ENCODE measurements at places on chromosomes 16 and 17. TPM values are rescaled to one million over a fixed set of nuclear protein-coding genes. Genes with fewer than 3 reads are reported as not detected.

DNA sequence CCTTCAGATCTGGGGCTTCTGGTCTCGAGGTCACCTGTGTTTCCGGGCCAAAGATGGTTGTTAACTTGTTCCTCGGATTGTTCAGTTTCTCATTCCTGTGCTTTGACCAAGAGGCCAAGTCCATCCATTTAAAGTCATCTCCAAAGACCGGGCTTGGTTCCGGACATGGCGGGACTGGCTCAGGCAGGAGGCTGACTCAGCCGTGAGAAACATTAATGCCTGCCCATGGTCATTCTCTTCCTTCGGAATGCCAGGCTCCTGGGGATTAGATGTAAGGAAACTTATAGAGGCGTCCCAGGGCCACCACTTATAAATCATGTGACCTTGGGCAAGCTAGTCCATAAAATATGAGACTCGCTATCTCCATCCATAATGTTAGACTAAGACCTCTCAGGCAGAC lies 13.6 kb upstream of the NKD1 start:
- no peaks in the 10 kb centered on the region for H3K36me3 ChIP-seq
- DNase-seq: peak; percentile 2
- H3K27ac ChIP-seq: no peak overlapping the region
- H3K4me3 ChIP-seq: no peak overlapping the region
- no peaks in the 10 kb centered on the region for H3K4me1 ChIP-seq

- no peak for DNase-seq
- no peak overlapping the region for H3K4me3 ChIP-seq
- no peaks in the 10 kb centered on the region for H3K27me3 ChIP-seq
- H3K36me3 ChIP-seq: no peaks in the 10 kb centered on the region
Measured at GRCh38 chr16:27052007-27052406, 14.7 kb upstream of the C16orf82 start.

- DNase-seq: no peak
- H3K4me3 ChIP-seq: no peak overlapping the region
- no peaks in the 10 kb centered on the region for H3K27me3 ChIP-seq
Measured at GRCh38 chr16:74447578-74447977, 26.3 kb upstream of the CLEC18B start.

DNA sequence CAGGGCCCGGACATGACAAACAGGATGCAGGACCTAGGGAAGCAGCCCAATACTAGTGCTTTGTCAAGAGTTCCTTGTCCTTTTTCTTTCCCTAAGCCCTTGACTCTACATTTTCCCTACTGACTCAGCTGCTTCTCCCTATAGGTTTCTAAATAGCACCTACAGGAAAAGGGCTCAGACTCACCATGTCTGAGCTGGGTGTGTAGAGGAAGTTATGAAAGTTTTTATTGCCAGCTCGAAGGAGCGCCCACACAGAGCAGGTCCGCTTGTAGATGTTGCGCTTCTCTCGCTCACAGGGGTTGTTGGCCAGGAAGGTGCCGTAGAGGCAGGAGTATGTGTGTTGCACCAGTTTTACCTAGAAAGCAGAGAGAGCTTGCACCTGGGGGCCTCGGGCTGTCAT lies 10.6 kb downstream of the MTMR4 start:
- H3K4me1 ChIP-seq: peaks cover 56% of the 10 kb centered on the region
- H3K27me3 ChIP-seq: no peaks in the 10 kb centered on the region
- no peak overlapping the region for H3K4me3 ChIP-seq
- H3K27ac ChIP-seq: peak overlapping the region; percentile 64
- DNase-seq: no peak

- peak overlapping the region; percentile 87 for H3K27ac ChIP-seq
- peaks cover 81% of the 10 kb centered on the region for H3K4me1 ChIP-seq
- H3K27me3 ChIP-seq: no peaks in the 10 kb centered on the region
- DNase-seq: no peak
Measured at GRCh38 chr16:67192781-67193361, 916 bp downstream of the E2F4 start.

DNA sequence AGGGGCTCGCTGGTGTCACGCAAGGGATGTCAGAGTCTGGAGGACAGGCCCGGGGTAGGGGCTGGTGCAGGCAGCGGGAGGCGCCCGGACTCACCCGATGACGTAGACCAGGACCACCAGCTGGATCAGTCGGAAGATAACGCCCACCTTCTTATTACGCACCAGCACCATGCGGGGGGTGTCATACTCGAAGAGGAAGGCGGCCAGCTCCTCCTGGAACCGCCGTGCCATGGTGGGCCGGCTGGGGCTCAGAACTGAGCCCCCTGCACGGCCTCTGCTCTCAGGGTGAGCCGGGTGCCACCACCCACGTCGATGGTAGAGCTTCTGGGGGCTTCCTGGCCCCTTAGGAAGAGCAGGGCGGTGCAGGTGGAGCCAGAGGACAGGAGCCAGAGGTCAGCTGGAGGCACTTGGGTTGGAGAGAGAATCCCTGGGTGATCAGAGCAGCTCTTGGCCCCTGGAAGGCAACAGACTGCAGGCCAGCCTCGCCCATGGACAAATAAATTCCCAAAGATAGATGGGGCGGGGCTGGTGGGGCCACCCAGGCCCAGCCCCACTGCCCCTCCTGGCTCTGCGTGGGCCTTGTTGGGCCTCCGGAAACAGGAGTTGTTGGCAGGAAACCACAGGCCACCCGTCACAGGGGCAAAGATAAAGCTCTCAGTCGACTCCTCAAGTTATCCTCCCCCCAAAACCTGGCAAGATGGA lies at the start of gene P2RX1:
Gene P2RX1, minus strand, starts transcription at position 471 of the 702 bp plus-strand sequence. Its CDS starts 240 bp downstream, at position 231.
- no peaks in the 10 kb centered on the region for H3K27me3 ChIP-seq
- H3K4me1 ChIP-seq: peaks cover 77% of the 10 kb centered on the region
- H3K27ac ChIP-seq: peak within 1 kb of the TSS; percentile 84
- peak; percentile 90 for DNase-seq
- H3K4me3 ChIP-seq: peak within 1 kb of the TSS; percentile 40
- H3K36me3 ChIP-seq: no peaks in the 10 kb centered on the region

DNA sequence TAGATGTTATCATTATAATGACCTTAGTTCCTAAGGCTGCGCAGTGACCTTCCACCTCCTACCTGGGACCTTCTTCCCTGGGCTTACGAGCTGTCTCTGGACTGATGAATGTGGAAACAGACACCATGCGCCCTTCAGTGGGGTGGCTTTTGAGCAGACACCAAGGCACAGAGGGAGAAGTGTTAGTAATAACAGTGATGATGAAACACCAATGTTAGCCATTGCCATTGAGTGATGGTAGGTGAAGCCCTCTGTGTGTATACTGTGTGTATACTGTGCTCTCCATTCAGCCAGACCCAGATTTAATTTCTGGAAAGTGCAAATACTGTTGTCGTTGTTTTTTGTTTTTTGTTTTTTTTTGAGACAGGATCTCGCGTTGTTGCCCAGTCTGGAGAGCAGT lies 44.5 kb downstream of the CLEC16A start:
- no peaks in the 10 kb centered on the region for H3K4me1 ChIP-seq
- no peak for DNase-seq
- no peak overlapping the region for H3K4me3 ChIP-seq
- H3K36me3 ChIP-seq: peaks cover 89% of the 10 kb centered on the region

- DNase-seq: no peak
- no peak overlapping the region for H3K4me3 ChIP-seq
- H3K27ac ChIP-seq: no peak overlapping the region
- no peaks in the 10 kb centered on the region for H3K4me1 ChIP-seq
Measured at GRCh38 chr16:58435779-58436178, 43.5 kb downstream of the GINS3 start.

GRCh38 chr16:68665501-68665900 lies 20.4 kb downstream of the CDH3 start:
- no peak overlapping the region for H3K4me3 ChIP-seq
- H3K27ac ChIP-seq: no peak overlapping the region
- no peaks in the 10 kb centered on the region for H3K4me1 ChIP-seq
- H3K27me3 ChIP-seq: no peaks in the 10 kb centered on the region

DNA sequence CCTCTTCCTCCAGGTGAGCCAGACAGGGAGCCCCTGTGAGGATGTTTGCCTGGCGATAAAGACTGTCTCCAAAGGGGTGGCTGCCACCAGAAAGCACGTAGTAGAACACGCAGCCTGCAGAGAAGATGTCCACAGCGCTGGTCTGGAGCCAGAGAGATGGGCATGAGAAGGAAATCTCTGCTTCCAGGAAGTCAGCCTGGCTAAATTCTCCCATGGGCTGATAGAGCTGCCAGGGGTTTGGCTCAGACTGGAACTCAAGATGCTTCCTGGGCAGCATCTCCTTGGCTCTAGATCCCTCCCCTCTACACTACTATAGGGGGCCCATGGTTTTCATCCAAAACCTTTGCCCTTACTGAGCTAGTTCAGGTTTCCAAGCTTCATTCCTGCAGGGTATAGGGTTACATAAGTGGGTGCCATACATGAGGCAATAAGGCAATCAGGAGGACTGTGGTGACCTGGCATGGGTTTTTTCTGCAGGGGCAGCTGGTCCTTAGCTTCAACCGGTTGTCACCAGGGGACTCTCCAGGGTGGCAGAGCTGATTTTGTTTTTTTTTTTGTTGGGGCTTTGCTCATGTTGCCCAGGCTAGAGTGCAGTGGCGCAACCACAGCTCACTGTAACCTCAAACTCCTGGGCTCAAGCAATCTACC lies 13.6 kb downstream of the PLK1 start:
- peaks cover 11% of the 10 kb centered on the region for H3K4me1 ChIP-seq
- no peaks in the 10 kb centered on the region for H3K27me3 ChIP-seq
- H3K36me3 ChIP-seq: no peaks in the 10 kb centered on the region
- no peak for DNase-seq

DNA sequence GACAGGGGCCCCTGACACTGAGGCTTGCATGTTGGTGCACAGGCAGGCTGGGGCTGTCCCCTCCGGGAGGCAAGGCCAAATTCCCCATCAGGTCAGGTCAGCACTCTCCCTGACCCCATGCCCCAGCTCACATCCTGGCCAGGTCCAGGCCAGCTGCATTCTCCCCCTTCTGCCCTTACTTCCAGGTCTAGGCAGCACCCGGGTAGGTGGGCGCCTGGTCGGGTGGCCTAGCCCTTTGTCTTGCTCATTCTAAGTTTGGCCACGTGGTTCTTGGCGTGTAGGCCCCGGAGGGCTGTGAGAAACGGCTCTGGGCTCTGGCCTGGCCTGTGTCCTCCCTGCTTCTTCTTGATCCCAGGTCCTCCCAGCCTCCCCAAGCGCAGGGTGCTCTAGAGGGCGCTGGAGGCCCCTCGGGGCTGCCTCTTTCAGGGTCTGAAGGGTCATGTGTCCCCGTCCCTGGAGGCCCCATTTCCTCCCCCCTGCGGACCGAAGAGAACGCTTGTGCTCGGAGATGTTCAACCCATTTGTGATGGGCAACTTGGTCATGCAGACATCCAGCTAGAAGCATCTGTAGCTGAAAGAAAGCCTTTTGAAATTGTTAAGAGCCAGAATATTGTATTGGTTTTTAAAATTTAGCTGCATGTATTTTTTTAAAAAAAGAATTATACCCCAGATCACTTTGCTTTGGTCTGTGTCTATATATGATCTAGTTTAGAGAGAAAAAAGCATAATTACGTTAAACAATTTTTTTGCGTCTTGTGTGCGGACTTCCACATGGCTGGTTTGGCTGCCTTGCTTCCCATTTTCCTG lies 6.7 kb downstream of the BAHCC1 start:
- no peak overlapping the region for H3K4me3 ChIP-seq
- peaks cover 93% of the 10 kb centered on the region for H3K4me1 ChIP-seq
- H3K27me3 ChIP-seq: peaks cover 92% of the 10 kb centered on the region
- H3K27ac ChIP-seq: peak overlapping the region; percentile 94
- no peaks in the 10 kb centered on the region for H3K36me3 ChIP-seq

- DNase-seq: no peak
- H3K4me1 ChIP-seq: peaks cover 9% of the 10 kb centered on the region
- no peak overlapping the region for H3K4me3 ChIP-seq
- no peak overlapping the region for H3K27ac ChIP-seq
- H3K36me3 ChIP-seq: no peaks in the 10 kb centered on the region
- no peaks in the 10 kb centered on the region for H3K27me3 ChIP-seq
Measured at GRCh38 chr16:15484662-15485061, 50.3 kb downstream of the BMERB1 start.

The COL1A1 gene
- polyA plus RNA-seq: 7.1 TPM

The SYNGR3 gene
- 1.8 TPM for polyA plus RNA-seq

The LYRM9 gene
- 20.0 TPM for polyA plus RNA-seq

The CLEC18C gene
- polyA plus RNA-seq: 0.11 TPM

The KRT33A gene
- not detected for polyA plus RNA-seq

The LRRC37A3 gene
- 2.8 TPM for polyA plus RNA-seq

The SRL gene
- polyA plus RNA-seq: 0.57 TPM

The GH2 gene
- polyA plus RNA-seq: not detected

Data from spleen (tissue), 13 donors.